Stimulated activated CD8-positive, alpha-beta memory T cell treated with anti-CD3 and anti-CD28 coated beads, Interleukin-4, amount 100 ng/mL, for 1 hour (primary cell): ENCODE measurements at places on chromosomes 4 and X.

DNA sequence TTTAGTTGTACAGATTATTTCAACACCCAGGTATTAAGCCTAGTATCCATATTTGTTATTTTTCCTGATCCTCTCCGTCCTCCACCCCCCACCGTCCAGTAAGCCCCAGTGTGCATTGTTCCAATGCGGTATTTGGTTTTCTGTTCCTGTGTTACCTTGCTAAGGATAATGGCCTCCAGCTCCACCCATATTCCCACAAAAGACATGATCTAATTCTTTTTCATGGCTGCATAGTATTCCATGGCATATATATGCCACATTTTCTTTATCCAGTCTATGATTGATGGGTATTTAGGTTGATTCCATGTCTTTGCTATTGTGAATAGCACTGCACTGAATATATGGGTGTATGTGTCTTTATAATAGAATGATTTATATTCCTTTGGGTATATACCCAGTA, 22.1 kb upstream of the LNX1 start:
- DNase-seq: no peak

DNA sequence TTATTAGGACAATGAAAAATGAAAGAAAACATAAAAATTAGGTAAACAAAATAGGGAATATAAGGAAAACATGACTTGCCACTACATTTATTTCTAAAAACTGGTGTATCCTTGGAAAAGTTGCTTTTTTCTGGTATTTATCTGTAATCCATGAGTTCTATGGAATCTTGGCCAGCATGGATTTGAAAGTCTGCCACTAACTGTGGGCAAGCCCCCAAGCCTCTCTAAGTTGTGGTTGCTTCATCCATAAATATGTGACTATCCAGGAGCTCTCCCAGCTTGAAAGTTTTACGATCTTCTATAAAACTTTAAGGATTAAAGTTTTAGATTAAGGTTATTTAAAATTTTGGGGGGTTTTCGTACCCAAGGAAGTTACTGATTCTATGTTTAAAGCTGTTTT, 21.8 kb downstream of the RPS6KA3 start:
- DNase-seq: no peak

DNA sequence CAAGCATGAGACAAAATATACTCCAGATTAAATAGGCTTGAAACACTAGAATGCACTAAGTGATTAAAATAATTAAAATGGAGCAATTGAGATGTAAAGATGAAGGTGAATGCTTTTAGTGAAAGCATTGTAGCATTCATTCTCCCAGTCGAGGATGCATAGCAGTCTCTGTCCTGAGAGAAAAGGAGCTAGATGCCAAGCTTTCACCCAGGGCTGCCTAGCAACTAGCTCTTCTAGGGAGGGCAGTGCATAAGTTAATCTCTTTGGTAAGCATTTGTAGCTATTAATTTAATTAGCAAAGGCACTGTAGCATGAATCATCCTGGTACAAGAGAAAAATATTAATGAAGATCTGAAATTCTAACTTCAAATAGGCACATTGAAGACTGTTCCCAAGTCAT, 1014.8 kb downstream of the C4orf33 start:
- no peak for DNase-seq

- no peak for DNase-seq
Observed at GRCh38 chr4:116088771-116089170, 975.4 kb upstream of the NDST4 start.

- no peak for DNase-seq
Observed at GRCh38 chrX:37997096-37997495, 9.3 kb upstream of the SYTL5 start.

DNA sequence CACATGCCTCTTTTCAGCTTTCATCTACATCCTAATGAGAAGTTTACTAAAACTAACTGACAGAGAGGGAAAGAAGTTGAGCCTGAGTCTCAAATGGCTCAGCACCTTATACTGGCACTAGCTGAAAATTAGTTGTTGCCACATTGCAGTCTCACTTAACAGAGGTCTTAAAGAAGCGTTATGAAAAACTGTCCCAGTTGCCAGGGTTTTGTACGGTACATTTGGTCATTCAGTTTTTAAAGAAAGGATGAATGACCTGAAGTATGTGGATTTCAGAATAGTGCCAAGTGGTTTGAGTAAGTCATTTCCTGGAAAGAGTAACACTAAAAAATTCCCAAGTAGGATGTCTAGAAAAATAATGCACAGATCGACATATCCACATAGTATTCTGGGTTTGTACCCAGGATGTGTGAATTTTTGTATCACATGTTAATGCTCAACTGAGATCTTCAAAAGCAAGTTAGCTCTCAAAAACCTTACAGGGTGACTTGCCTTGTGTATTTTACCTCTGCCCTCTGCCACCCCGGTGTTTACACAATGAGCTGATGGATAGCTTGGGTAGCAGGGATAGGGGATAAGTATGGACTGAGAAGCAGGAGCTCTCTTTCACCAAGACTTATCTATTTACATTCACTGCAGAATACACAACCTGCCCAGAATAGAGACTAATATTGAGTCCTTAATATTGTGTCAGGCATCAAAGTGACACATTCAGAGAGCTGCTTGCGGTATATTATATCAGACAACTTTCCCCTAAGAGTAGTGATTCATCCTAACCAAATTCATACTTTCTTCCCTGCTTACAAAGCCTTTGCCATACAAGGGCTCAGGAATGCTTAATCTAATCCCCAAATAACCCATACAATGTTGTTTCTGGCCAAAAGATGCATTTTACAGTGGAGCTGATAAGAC, 1075.7 kb upstream of the PABPC4L start:
- no peak for DNase-seq

- DNase-seq: no peak
Observed at GRCh38 chr4:6507345-6507744, 34.9 kb upstream of the PPP2R2C start.

DNA sequence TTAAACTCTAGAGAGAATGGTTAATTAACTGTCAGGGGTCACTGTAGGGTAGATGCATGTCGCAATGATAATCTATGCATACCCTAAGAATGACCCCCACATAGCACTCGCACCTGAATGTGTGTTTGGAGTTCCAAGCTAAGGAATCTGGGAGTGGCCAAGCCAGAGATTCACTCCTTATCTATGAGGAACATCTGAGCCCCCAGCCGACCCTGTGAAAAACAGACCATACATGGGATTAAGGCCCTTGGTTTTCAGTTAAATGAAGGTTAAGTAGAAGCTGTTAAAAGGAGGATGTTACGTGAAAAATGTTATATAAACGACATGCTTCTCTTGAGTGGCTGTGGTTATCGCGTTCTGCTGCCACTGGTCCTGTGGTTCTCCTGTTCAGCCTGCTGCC, 147.2 kb downstream of the RELL1 start:
- DNase-seq: no peak

DNA sequence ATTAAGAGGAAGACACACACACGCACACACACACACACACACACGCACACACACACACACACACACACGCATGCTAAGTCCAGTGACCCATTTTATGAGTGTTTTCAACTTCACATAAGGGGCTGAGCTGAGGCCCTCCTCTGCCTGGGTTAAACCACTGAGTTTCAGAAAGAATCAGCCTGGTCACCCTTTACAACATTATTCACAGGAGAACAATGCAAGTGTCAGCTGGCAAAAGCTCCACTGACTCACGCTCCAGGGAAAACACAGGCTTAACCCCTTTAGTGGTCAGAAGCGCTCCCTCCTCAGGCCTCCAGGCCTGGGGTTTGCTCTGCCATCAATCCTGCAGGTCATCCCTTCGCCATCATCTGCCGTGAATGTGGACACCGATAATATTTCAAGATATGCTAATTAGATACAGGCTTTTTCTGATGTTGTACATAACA, 46.9 kb downstream of the ACOX3 start:
- DNase-seq: no peak

- DNase-seq: no peak
Observed at GRCh38 chrX:97306771-97307470, 423.2 kb downstream of the RPA4 start.

GRCh38 chrX:135408794-135409193, 12.9 kb upstream of the SMIM10L2A start:
- no peak for DNase-seq

- DNase-seq: no peak
Observed at GRCh38 chr4:64889906-64890610, 480.8 kb upstream of the TECRL start.

GRCh38 chr4:94650134-94650495, 107.6 kb upstream of the BMPR1B start:
- no peak for DNase-seq

GRCh38 chr4:141254326-141254725, 33.6 kb downstream of the ZNF330 start:
- no peak for DNase-seq

- DNase-seq: no peak
Observed at GRCh38 chr4:52358366-52358765, 300.7 kb downstream of the USP46 start.

- no peak for DNase-seq
Observed at GRCh38 chrX:7117587-7117986, 29.9 kb upstream of the STS start.

DNA sequence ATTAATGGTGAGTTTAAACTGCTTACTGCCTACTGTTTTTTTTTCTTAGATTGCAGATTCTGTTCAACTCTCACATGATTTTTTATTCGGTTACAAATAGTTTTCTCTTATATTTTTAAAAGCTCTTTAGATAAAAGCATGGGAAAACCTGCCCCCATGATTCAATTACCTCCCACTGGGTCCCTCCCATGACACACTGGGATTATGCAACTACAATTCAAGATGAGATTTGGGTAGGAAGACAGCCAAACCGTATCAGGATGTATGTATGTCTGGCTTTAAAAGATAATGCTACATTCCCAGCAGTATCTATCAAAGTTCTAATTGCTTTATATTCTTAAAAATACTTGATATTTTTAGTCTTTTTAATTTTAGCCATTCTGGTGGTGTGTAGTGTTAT, 131.5 kb downstream of the JADE1 start:
- DNase-seq: no peak

DNA sequence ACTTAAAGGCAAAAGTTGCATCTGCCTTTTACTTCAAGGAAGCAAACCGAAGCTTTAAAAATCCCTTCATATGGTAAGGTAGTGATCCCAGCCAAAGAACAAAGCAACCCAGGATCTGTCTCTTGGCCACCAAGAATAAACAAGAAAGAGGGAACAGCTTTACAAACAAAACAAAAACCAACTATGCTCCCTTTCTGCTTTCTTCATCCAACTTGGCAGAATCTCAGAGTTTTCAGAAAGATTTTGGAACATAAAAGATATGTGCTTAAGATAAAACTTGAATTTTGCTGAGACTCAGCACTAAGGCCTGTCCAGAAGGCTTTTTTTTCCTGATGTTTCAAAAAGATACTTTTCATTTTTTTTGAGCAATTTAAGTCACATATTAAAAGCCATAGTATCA, 94.0 kb downstream of the COL4A6 start:
- DNase-seq: no peak

DNA sequence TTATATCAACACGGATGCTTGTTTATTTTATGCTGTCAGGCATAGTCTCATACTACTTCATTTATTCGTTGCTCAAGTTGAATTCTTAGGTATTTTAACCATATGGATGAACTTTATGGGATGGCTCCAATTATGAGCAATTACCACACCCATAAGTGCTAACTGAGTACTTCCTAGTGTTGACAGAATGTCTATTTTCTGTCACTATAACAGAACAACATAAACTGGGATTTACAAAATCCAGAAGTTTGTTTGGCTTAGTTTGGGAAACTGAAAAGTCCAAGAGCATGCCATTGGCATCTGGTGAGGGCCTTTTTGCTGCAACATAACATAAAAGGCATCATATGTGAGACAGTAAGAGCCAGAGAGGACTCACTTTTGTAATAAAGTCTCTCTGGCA, 21.0 kb downstream of the SULT1E1 start:
- DNase-seq: no peak

GRCh38 chrX:134849390-134849789, 141.4 kb upstream of the SMIM10 start:
- DNase-seq: no peak

- no peak for DNase-seq
Observed at GRCh38 chrX:70480660-70481018, 36.0 kb downstream of the DLG3 start.

- DNase-seq: no peak
Observed at GRCh38 chr4:25088093-25088952, 57.6 kb upstream of the LGI2 start.

DNA sequence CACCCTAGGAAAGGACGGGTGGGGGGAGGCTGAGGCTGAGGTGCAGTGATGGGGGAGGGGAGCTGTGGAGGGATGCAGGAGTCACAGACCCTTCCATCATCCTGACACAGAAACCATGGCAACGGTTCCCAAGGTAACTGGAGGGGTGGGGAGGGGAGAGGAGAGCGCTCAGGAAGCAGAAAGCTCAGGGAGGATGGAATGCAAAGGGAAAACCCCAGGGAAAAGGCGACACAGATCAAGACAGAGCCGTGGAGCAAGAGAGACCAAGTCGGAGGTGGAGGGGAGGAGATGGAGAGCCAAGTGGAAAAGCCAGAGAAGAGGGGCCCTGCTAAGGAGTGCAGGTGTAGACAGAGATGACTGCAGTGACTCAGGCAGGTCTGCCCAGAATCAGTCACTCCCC, 14.5 kb downstream of the L1CAM start:
- DNase-seq: no peak

DNA sequence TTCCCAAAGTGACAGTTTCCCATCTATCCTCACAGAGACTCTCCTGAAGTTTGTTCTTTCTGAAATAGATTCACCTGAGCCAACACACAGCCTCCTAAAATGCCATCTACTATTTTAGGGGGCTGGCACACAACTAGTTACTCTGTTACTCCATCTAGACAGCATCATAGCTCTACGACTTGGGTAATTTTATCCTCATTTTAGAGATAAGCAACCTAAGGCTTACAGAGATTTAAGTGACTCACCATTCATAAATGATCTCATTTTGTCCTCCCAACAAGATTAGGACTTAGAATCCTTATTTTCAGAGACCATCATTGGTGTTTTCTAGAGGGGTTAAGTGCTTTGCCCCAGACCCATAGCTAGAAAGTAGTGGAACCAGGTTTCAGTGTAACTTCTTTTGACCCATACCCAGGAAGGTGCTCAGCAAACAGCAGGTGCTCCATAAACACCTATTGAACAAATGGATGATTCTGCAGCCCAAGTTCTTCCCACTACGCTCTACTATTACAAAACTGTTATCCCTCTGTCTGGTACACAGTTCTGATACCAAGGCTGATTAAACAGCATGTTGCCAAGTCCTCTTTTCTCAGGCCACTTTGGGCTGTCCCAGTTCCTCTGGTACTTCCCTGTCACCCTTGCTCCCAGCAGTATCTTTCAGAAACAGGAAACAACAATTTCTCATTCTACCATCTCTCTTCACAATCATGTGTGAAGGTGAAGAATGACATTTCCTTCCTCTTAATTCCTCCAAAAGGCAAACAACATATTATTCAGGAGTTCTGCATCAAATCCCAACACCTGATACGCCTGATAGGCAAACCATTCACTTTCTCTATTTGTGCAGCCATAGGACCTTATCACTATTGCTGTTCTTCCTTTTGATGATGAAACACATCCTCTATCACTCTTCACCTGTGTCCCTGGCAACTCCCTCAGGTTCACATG, 304.7 kb upstream of the TAPT1 start:
- DNase-seq: no peak

- DNase-seq: no peak
Observed at GRCh38 chr4:53307819-53308780, 57.8 kb downstream of the SCFD2 start.

GRCh38 chr4:125225806-125226205, 88.9 kb upstream of the FAT4 start:
- DNase-seq: no peak
